ENCODE measurements at places on chromosomes 16 and 17.

DNA sequence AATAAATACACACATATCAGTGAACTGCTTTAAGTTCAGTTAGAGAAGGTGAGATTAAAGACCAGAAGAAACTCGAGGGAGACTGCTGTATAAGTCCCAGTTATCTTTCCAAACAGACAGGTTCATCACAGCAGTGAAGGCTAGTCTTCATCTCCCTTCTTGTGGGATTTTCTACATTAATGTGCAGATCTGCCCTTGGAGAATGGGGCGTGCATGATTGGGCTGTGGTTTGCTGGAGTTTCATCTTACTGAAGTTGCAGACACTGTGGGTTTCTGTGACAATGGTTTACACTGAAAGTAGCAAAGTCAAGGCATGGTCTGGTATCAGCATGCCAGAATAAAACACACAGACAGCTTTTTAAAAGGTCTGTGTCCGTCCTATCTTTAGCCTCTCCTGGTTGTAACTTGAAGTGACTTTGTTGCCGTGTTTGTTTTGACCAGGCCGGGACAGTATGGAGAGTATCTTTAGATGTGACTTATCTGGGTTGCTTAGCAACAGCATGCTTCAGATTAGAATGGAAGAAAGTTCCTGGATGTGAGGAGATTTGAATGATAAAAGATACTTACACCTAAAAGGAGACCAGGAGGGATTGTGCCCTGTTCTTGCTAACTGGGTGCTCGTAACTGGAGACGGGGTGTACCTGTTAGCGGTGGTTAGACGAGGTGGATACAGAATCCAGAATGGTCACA, 16.1 kb downstream of the NAA60 start:
- DNase-seq, result no peak

DNA sequence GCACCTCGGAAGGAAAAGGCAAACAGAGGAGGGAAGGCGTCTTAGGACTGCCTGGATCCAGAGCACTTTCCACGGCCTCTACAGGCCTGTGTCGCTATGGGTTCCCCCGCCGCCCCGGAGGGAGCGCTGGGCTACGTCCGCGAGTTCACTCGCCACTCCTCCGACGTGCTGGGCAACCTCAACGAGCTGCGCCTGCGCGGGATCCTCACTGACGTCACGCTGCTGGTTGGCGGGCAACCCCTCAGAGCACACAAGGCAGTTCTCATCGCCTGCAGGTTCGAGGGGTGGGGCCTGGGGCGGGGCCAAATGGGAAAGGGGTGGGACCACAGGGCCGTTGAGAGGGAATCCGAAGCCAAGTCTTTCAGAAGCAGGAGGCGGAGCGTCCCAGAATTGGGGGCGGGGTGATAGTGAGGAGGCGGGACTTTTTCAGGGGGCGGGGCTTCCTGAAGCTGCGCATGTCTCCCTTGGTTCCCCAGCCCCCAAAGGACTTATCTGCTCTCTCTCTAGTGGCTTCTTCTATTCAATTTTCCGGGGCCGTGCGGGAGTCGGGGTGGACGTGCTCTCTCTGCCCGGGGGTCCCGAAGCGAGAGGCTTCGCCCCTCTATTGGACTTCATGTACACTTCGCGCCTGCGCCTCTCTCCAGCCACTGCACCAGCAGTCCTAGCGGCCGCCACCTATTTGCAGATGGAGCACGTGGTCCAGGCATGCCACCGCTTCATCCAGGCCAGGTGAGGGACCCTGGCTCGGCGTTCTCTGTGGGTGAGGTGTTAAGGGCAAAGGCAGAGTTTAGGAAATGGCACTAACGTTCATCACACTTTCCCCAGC, 939 bp downstream of the BCL6B start:
- peak; percentile 96 for DNase-seq

- no peak for DNase-seq
Measured at GRCh38 chr17:17722906-17723353, 41.7 kb downstream of the RAI1 start.

DNA sequence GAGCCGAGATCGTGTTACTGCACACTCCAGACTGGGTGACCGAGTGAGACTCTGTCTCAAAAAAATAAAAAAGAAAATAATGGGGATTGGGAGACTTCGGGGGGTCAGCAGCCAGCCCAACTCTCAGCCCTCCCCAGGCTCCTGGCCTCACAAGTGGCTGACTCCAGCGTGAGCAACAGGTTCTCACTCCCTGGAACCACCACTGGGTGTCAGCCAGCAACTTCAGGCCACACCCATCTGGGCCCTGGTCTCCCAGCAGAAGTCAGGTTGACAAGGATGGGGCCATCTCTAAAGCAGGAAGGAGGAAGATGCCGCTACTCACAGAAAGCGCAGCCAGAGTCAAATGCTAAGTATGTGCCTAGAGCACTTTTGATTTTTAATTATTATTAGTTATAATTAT, 139.4 kb downstream of the C16orf78 start:
- no peak for DNase-seq

- peak; percentile 89 for DNase-seq
Measured at GRCh38 chr16:30948667-30949649, at the start of gene ORAI3. TSS of gene ORAI3 (plus strand) at chr16:30949068. CDS start at chr16:30949290, 222 bp downstream.

DNA sequence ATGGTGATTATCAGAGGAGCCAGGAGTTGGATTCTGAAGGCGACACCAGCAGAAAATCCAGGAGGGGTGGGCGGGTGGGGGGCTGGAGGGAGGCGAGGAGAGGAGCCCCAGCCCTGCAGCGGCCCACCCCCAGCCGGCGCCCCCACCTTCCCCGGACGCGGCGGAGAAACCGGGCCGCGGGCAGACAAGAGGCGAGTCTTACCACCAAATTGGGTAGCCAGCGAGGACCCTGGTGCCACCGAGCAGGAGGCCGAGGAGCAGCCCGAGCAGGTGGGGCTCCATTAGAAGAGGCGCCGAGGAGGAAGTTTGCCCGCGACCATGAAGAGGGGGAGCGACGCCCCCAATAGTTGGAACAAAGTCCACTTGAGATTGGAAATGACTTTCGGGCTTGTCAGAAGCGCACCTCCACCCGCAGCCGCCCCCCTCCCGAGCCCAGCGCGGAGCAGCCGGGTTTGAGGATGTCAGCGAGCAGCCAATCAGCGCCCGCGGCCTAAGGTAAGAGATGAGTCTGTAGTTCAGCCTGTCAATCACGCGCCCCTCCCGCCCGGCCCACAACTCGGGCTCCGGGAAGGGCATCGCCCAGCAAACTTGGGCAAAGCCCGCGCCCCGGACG, at the start of gene WNT3:
Gene WNT3, minus strand, starts transcription at position 377 of the 613 bp plus-strand sequence. Its CDS starts 95 bp downstream, at position 282.
- no peak for DNase-seq

DNA sequence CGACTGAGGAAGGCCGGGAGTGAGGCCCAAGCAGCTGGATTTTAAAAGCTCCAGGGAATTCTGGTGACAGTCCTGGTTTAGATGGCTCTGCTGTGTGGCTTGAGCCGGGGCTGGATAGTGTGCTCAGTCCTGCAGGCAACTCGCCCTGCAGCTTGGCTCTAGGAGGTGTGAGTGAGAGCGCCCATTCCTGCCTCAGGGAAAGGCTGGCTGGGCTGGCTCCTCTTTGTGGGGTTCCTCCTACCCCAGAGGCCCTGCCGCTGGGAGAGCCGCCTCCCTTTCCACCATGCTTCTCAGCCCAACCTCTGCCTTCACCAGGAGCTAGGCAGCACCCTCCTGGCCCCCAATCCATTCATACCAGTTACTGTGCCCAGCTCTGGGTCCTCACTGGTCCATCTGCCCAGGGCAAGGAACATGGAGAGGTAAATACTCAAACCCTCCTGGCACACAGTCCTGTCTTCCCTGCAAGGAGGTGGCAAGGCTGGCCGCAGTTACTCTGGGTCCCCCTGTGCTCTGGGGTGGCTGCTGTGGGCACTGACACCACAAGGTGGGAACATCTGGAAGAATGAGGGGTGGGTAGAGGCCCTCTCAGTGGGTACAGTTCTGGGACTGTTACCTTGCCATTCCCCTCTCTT, 47.1 kb downstream of the VAC14 start:
- no peak for DNase-seq
